ENCODE measurements at places on chromosomes 7 and 10.

DNA sequence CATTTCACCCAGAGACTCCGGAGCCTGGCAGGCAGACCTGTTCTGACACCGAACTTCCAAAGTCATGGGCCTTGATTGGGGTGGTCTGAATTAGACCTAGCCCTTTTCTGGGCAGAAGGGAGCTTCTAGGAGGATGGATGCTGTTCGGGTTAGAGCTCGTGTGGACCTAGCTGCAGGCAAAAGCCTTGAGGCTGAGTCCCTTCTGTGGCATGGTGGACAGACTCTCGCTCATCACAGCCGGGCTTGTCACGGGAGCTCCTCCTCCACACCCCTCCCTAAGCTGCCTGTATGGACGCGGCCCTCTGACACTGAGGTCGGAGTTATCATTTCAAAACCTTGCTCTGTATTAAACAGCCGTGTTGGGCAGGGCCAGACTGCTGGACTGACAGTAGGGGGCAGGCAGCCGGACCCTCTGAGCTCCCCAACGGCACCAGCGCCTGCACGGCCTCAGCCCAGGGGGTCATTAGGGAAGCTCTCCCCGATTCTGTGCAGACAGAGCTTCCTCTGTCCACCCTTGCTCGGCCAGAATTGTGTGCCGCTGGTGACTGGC, 2.2 kb downstream of the IRF5 start:
- peak; percentile 80 for DNase-seq

DNA sequence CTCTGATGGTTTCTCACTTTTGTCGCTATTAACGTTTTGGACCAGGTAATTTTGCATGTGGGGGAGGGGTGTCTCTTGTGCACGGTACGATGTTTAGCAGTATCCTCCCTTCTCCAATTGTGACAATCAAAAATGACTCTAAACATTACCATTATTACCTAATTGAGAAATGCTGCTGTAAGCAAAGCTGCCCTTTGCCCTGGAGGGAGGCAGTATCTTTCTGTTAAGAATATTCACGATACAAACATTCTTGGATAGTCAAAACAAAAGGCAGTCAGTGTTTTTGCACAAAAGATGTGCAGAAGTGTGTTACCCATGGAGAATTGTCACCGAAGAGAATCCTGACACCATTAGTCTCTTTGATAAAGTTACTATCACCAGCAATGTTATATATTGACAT, 9.6 kb downstream of the MALSU1 start:
- no peak for DNase-seq

GRCh38 chr7:134931487-134931886, 54.8 kb upstream of the AGBL3 start:
- DNase-seq: no peak

DNA sequence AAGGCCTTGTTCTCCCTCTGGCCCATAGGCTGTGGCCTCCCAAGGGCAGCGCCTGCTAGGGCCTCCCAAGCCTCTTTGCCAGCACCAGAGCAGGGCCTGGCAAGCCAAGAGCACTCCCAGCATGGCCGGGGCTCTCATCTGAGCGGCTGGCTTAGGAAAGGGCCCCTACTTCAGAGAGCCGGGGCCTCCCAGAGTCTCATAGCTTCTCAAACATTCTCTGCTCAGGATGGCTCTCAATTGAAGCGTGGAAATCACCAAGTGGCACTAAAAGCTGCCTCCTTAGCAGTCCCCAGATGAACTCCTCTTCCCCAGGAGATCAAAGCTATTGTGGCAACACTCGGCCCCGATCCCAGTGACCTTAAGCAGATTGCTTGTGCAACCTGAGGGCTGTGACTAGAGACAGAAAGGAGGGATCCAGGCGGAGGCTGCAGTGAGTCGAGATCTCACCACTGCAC, 69.4 kb downstream of the FAM53B start:
- no peak for DNase-seq

GRCh38 chr10:14648946-14649345, 125.8 kb downstream of the FAM107B start:
- no peak for DNase-seq

GRCh38 chr10:114682121-114682520, 24.0 kb upstream of the ABLIM1 start:
- no peak for DNase-seq

All from AML-193 (cell line).